Tibial artery (tissue), 4 donors: ENCODE measurements at places on chromosomes 13 and 19.

DNA sequence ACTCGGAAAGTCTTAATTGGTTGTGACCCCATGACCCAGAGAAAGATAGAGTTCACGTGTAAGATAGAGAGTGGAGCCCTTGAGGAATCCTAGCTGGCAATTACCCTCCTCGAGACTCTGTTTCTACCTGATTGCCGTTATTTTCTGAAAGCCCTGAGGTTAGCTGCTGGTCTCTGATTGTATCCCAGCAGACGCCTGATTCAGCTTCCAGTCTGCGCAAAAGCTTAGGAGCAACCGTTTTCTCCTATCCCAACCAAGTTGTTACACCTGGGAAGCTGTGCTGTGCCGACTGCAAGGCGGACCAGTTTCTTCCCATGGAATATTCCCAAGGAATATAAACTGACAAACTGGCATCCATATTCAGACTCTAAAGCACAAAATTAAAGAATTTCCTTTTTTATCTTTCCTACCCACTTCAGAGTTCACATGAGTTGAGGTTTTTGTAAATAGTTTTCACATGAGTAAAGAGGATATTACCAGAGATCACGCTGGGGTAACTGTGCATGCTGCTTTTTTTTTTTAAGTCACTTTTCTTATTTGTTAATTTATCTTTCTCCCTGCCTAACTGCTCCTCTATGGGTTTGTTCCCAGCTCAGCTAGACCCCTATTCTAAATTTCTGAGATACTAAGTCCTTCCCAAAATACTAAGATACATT, 1.5 kb upstream of the TRPC4 start:
- no peak for DNase-seq

- no peak for DNase-seq
Observed at GRCh38 chr13:50197705-50198104, 182.5 kb downstream of the KCNRG start.

DNA sequence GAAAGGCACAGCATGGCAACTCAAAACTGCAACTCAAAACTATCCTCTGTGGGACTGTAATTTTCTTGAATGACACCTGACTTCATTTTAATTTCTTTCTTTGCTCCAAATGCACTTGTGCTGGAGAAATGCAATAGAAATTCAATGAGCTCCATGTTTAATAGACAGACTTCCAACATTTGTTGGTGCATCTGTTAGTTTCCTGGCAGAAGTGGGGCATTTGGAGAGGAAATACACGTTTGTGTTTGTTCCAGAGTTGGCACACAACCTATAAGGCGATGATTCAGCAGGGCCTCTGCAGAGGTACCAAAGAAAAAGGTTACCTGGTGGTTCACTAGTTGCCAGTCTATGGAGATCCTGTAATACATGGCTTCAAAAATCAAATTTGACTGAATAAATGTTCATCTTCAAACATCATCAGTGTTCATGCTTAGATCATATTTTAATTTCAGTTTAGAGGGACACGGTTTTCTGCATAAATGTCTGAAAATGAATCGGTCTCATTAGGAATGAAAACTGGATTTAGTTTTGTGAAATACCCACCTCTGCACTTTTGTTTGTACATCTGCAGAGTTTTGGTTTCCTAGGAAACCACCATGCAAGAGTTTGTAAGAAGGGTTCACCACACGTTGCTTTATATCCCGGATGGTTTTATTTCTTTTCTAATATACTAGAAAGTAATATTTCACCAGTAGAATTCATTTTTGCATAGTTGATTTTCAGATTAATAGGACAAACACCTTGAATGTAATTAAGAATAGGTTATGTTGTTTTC, 21.8 kb upstream of the OBI1 start:
- DNase-seq: no peak

GRCh38 chr13:54927538-54927937, 1898.9 kb downstream of the OLFM4 start:
- DNase-seq: no peak

DNA sequence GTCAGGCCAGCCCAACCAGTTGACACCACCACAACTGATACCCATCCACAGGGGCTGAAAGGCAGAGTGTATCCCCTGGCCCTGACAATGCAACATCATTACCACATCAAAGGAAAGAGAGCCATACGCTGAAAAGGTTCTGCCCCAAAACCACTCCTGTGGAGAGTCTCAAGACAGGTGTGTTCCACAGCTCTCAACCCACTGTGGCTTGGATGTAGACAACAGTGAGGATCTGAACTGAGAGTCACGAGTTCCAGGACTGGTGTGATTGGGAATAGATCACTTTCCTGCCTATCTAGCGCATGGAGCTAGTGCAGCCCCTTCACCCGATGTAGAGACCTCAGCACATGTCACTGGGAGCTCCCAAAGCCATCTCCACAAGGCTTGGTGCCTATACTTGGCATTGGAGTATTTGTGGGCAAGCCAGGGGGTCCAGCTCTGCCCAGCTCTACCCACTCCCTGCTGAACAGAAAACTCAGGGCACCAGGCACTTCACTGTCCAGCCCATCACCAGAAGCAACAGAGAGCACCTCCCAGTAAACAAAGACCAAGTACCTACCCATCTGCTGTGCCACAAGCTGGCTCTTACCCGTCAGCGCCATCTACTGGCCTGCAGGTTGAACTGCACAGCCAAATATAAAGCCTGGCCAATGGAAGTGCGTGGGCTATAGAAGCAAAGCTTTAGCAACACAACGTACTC, 579.5 kb downstream of the UQCRFS1 start:
- no peak for DNase-seq

DNA sequence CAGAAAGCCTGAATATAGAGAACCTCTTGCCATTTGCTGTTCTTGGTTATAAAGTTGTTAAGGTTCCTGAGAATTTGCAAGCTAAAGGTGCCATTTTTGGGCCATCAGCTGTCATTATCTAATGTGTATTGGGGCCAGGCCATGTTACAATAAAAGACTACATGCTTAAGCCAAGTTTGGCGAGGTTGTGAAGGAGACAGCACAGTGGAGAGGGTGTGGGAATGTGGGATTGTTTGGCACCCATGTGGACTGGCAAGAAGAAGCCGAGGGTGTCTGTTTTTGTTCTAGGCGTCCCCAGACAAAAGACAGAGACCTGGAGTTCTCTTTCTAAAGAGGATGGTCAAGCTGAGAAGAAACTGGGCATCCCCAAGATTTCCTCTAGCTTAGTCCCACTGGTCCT, 64.7 kb downstream of the ZNF44 start:
- DNase-seq: no peak

- DNase-seq: peak; percentile 84
Observed at GRCh38 chr13:76813000-76813691, 73.1 kb downstream of the KCTD12 start.

DNA sequence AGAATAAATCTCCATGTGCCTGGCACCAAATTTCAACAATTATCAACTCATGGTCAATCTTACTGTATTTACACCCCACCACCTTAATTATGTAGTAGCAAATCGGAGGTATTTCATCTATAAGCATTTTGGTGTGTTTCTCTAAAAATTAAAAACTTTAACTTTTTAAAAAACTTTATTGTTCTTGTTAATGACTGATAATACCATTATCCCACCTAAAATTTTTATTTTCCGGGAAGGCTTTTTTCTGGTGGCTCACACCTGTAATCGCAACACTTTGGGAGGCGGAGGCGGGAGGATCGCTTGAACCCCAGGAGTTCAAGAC, 453 bp upstream of the PDCD2L start:
- no peak for DNase-seq

- no peak for DNase-seq
Observed at GRCh38 chr13:73268306-73268705, 209.5 kb downstream of the KLF5 start.

DNA sequence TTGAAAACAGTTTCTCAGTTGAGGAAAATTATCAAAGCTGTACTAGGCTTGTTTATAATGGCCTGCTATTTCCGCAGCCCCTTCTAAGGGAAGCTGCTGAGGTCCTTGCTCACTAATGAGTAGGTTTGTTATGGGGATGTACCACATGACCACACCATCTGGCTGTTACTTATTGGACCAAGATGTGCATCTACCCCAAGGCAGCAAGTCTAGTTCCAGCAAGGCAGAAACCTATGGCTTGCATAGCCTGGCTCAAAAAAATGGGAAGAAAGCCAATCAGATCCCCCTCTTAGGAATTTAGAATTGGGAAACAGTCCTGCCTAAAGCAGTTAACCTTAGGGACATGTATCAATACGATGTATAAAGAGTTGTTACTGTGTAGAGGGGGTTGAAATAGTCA, 186.5 kb upstream of the SPRY2 start:
- DNase-seq: no peak

- DNase-seq: no peak
Observed at GRCh38 chr19:50721441-50722137, 1.6 kb upstream of the CLEC11A start.

DNA sequence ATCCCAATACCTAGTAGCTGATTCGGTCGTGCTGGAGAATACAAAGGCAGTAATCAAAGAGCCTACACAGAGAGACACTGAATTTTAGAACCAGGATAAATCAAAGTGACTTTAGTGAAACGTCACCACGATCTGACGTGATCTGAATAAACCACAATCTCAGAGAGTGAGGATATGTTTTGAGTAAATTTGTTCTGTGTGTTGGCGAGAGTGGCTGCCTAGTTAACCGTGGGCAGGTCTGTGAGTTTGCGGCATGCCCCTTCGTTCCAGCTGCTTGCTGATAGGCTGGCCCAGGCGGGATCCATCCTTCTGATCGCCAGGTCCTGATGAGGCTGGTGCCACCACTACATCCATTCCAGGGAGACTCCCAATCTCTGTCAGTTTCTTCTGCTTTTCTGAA, 40.4 kb downstream of the LRCH1 start:
- no peak for DNase-seq

- no peak for DNase-seq
Observed at GRCh38 chr13:81058916-81059290, 718.0 kb upstream of the SPRY2 start.

- peak; percentile 52 for DNase-seq
Observed at GRCh38 chr19:38975214-38975860, at the start of gene FBXO17. Gene FBXO17 (minus strand): TSS chr19:38975742. CDS start chr19:38950319, 25,423 bp downstream.

DNA sequence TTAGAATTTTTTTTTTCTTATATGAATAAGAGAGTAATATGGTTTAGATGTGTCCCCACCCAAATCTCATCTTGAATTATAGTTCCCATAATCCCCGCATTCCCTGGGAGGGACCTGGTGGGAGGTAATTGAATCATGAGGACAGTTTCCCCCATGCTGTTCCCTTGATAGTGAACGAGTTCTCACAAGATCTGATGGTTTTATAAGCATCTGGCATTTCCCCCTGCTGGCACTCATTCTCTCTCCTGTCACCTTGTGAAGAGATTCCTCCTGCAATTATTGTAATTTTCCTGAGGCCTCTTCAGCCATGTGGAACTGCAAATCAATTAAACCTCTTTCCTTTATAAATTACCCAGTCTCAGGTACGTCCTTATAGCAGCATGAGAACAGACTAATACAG, 205.7 kb downstream of the MYO16 start:
- DNase-seq: no peak

GRCh38 chr13:59299584-59299983, 864.1 kb downstream of the DIAPH3 start:
- no peak for DNase-seq

GRCh38 chr19:50562996-50563395, 5.2 kb downstream of the LRRC4B start:
- no peak for DNase-seq

- DNase-seq: no peak
Observed at GRCh38 chr13:102325321-102325720, 76.5 kb downstream of the FGF14 start.

GRCh38 chr13:95354680-95355487, 53.6 kb upstream of the ABCC4 start:
- DNase-seq: no peak

- no peak for DNase-seq
Observed at GRCh38 chr13:91747186-91747585, 348.8 kb downstream of the GPC5 start.

DNA sequence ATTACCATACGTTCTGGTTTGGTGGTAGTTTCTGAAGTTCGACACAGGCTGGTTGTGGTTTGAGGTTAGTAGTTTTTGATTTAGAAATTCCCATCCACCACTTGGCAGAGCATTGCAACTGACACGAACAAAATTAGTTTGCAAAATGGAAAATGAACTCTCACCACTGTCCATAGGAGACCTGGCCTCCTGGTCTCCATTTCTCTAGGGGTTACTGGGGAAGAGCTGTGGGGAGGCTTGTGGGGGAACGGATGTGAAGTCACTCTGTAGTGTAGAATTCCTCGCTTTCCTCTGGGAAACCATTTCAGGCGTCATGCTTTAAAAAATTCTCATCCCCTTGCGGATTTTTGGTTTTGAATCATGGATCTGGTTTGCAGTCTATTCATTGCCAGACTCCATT, 321.5 kb upstream of the MAB21L1 start:
- no peak for DNase-seq

DNA sequence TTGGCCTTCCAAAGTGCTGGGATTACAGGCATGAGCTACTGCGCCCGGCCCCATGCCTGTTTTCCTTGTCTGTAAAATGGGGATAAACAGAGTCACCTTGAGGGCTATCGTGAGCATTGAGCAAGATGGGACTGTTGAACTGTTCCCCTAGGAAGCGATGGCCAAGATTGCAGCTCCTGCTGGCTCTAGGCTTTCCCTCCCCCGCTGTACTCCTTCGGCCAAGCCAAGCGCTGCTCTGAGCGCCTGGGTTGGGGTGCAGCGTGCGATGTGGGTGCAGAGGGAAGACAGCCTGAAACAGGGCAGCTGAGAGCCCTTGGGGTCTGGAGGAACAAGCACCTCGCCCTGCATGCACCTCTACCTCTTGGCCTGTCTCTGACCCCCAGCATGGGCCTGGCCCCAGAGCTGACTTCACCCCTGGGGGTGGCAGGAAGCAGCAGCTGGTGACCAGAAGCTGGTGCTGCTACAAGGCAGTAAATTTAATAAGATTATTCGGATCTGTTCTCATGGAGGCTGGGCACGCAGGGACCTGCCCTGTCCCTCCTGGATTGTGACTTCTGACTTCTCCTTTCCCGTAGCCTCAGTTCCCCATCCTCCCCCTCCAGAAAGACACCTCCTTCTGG, 5.3 kb downstream of the GNG8 start:
- no peak for DNase-seq

- DNase-seq: peak; percentile 100
Observed at GRCh38 chr19:45178262-45179071, at the start of gene BLOC1S3. Gene BLOC1S3 (plus strand): TSS chr19:45178784. CDS start chr19:45179297, 513 bp downstream.

GRCh38 chr13:43434191-43434590, 352.6 kb downstream of the ENOX1 start:
- DNase-seq: no peak

- DNase-seq: no peak
Observed at GRCh38 chr19:29561601-29562000, 35.8 kb downstream of the VSTM2B start.

GRCh38 chr13:31980830-31981229, 50.7 kb upstream of the FRY start:
- DNase-seq: no peak

DNA sequence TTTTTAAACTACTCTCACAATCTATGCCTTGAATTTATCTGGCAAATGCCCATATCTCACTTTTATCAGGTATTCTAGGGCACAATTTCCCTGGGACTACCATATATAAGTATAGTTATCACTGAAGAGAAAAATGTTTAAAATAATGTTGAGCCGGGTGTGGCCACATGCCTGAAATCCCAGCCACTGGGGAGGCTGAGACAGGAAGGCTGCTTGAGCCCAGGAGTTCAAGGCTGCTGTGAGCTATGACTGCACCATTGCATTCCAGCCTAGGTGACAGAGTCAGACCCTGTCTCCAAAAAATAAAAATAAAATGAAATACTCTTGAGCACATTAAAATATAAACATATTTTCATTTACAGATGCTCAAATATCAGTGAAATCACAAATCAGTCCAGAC, 4.1 kb downstream of the KATNAL1 start:
- DNase-seq: no peak

- no peak for DNase-seq
Observed at GRCh38 chr19:56091066-56091490, 30.0 kb downstream of the ZNF787 start.
